ENCODE measurements at places on chromosomes 12 and 14. TPM values are rescaled to one million over a fixed set of nuclear protein-coding genes. Genes with fewer than 3 reads are reported as not detected.

Gene IL26
- not detected for total RNA-seq

Gene DIO2
- not detected for total RNA-seq

Gene RTL1
- not detected for total RNA-seq

Gene LRTM2
- not detected for total RNA-seq

Gene HELB
- 7.5 TPM for total RNA-seq

Gene CEP83
- total RNA-seq = 34.5 TPM

Gene PTPN6
- 110 TPM for total RNA-seq

Gene BMP4
- not detected for total RNA-seq

Gene OGFOD2
- 25.8 TPM for total RNA-seq
